T follicular helper cell (primary cell): ENCODE measurements at places on chromosomes 16 and 17.
A peak's percentile ranks its signal among the peaks of the same experiment; 100 is the strongest.

DNA sequence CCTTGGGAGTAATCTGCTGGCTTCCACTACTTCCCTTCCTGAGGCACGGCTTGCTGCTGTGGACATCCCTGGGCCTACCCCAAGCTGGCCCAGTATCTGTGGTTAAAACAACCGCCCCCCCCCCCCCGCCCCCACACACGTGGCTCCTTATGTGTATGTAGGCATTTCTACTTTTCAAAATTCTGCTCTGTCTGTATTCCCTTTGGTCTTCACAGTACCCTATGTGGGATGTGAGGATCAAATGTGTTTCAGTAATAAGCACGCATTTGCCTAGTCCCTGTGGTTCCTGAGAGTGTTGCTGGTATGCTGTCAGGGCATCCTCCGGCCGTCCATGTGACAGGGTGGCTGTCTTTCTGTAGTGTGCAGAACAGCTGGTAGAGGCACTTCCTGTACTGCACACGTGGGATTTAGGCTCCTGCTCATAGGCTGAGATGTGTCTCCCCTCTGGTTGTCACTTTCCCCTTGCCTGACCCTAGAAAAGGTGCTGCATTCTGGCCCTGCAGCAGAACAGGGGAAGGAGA is 2.2 kb downstream of the NT5M start:
- no peak for DNase-seq

- no peak for DNase-seq
These were observed 16.0 kb downstream of the BAIAP2 start for GRCh38 chr17:81050645-81051625.

GRCh38 chr16:17354141-17354601 is 116.6 kb downstream of the XYLT1 start:
- DNase-seq, result no peak

DNA sequence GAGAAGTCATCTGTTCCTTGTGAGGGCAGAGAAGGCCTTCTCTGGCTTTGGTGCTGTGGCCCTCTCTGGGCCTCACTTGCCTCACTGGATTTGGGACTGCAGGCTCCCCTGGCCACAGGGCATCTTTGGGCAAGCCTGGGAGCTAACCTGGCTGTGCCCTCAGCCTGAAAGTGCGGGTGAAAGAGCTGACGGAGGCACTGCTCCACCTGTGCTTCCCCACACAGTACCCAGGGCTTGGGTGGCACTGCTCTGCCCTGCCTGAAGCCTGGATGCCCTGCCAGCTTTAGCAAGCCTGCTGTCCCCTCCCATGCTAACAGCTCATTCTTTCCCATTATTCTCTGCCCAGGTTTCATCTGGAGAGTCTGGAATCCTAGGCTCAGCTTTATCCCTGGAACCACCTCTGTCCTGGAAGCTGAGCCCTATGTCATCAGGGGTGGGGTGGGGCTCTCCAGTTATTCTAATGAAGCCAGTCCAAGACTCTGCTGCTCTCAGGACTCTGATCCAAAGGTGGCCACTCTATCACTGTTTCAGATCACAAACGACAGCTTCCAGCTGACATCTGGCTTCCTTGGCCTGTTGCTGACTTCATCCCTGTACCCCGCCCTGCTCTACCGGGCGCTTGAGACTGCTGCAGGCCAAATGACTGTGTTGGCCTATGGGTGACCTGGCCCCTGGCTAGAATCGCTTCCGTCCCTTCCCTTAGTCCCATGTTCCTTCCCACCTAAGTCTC is 29.3 kb downstream of the HIC1 start:
- DNase-seq, result no peak

DNA sequence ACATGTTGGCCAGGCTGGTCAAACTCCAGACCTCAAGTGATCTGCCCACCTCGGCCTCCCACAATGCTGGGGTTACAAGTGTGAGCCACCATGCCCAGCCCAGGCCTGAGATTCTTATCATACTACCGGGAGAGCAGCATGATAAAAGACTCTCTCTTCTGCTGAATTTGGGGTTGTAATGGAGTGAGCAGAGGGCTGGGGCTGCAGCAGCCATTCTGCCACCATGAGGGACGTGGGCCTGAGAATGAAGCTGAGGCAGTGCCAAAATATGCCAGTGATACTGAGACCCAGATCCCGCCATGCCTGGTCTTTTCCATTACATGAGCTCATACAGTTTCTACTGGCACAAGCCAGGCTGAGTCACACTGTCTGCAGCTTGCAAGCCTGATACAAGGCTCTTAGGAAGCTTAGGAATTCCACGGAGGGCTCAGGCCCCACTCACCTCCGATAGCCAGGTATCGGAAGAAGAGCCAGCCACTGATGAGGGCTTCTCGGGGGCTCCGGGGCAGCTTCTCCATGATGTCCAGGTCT is 19.6 kb upstream of the P2RX1 start:
- DNase-seq, result no peak

- no peak for DNase-seq
These were observed 24.0 kb downstream of the AKTIP start for GRCh38 chr16:53478965-53479364.

GRCh38 chr16:87834668-87835473 is 34.4 kb downstream of the SLC7A5 start:
- no peak for DNase-seq

GRCh38 chr17:5485270-5486205 is at the start of gene DERL2:
TSS of gene DERL2 (minus strand) at chr17:5486178. CDS start at chr17:5486161, 17 bp downstream.
- DNase-seq, result no peak

DNA sequence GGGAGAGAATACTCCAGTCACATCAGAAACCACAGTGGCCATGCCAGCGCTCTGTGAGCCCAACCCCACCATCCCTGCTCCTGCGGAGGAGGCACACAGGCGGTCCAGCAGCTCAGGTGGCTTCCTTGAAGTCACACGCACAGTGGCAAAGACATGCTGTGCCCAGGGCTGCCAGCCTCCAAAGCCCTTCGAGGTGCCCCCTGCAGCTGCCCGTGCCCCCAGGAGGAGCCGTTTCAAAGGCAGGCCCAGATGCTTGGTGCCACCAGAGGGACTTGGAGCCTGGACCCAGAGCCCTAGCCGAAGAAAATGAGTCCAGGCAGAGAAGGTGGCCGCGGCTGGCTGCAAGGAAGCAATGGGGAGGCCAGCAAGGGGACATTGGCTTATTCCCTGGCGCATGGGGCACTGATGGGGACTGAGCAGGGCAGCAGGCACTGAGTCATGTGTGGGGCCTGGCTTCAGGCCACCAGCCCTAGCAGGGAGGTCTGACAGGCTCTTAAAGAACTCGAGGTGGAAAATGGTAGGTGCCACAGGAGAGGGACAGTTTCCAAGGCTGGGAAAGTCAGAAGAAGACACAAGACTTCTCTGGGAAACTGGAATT is 17.2 kb upstream of the CACNG1 start:
- no peak for DNase-seq

GRCh38 chr16:88659160-88659559 is 3.7 kb downstream of the MVD start:
- DNase-seq, result no peak

- no peak for DNase-seq
These were observed 9.9 kb upstream of the KRT19 start for GRCh38 chr17:41537990-41538389.

DNA sequence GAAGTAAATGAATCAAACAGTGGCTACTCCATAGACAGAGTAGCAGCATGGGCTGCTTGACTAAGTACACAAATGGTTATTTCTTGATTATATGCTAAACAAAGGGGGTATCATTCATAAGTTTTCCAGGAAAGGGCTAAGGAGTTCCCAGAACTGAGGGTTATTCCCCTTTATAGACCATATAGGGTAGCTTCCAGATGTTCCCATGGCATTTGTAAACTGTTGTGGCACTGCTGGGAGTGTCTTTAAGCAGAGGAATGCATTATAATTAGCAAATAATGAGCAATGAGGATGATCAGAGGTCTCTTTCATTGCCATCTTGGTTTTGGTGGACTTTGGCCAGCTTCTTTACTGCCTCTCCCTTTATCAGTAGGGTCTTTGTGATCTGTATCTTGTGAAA is 105.1 kb downstream of the CDH11 start:
- no peak for DNase-seq

- DNase-seq, result no peak
These were observed 16.9 kb upstream of the GAS7 start for GRCh38 chr17:10215286-10215685.

GRCh38 chr17:8711291-8711690 is 33.3 kb downstream of the CCDC42 start:
- DNase-seq, result no peak

- DNase-seq, result no peak
These were observed 53.6 kb downstream of the WNT3 start for GRCh38 chr17:46764709-46765401.

- peak; percentile 76 for DNase-seq
These were observed 19.7 kb downstream of the TMEM235 start for GRCh38 chr17:78250891-78251772.

GRCh38 chr16:54968784-54969183 is 38.1 kb downstream of the IRX5 start:
- no peak for DNase-seq

DNA sequence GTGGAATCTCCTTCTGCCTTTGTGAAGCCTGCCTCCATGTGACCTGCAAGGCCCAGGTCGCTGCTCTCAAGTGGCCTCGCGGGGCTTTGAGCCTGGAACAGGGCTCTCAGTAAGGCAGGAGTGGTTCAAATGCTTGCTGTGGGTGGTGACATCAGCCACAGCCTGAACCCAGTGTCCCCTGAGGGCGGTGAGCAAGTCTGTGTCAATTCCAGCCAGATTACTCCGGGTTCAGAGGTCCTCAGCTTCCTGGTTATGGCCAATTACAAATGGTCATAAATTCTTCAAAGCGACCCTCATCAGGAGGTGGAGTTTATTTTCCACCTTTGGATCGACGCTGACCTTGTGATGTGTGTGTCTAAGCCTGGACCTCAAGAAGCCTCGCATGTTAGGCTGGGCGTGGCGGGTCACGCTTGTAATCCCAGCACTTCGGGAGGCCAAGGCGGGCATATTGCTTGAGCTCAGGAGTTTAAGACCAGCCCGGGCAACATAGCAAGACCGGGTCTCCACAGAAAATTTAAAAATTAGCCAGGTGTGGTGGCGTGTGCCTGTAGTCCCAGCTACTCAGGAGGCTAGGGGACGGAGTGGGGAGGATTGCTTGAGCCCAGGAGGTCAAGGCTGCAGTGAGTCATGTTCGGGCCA is 17.3 kb downstream of the LGALS3BP start:
- DNase-seq, result no peak

- DNase-seq, result no peak
These were observed 984 bp downstream of the CENPV start for GRCh38 chr17:16352303-16352666.

GRCh38 chr16:88750854-88751253 is 34.2 kb downstream of the PIEZO1 start:
- DNase-seq, result no peak

DNA sequence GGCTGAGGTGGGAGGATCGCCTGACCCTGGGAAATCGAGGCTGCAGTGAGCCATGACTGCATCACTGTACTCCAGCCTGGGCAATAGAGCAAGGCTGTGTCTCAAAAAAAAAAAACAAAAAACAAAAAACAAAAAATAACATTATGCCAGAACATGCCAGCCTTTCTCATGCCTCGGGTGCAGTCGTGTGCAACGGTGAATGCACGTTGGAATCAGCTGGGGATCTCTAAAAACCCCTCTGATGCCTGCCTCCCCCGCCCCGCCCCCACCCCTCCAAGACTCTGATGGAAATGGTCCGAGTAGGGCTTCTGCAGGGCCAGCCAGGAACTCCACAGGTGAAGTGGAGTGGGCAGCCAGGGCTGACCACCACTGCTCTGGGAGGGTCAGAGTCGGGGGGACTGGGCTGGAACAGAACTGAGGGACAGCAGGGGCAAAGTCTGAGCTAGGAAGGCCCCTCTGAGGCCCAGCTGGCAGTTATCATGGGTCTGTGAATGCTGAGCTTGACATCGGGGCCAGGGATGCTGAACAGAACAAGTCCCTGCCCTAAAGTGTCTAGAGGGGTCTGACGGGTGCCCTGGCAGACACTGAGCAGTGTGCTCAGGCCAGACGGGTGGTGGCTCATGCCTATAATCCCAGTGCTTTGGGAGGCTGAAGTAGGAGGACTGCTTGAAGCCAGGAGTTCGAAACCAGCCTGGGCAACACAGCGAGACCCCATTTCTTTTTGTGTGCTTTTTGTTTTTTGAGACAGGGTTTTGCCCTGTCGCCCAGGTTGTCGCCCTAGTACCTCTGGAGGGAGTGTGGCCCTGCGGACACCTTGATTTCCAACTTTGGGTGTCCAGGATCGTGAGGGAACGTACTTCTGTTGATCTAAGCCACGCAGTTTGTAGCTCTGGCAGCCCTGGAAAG is 193.4 kb upstream of the GSE1 start:
- no peak for DNase-seq

DNA sequence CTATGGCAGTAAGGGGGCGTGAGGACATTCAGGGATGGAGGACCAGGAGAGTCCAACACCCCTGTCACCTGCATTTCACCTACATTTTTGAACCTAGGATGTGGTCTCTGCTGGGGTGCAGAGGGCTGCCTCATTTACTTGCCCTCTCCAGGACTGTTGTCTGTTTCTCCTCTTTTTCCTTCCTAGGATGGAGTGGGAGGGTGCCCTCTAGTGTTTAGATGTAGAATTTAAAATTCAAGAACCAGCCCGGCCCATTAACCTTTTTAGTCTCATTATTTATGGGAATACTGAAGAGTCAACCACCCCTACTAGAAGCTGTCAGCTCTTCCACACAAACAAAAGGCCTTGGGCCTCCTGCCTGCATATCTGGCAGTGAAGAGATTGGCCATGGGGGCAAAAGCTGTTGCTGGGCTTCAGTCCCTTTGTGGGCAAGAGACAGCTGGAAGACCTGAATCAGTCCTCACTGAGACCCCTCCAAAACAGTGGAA is 2.5 kb upstream of the STARD3 start:
- DNase-seq, result no peak

DNA sequence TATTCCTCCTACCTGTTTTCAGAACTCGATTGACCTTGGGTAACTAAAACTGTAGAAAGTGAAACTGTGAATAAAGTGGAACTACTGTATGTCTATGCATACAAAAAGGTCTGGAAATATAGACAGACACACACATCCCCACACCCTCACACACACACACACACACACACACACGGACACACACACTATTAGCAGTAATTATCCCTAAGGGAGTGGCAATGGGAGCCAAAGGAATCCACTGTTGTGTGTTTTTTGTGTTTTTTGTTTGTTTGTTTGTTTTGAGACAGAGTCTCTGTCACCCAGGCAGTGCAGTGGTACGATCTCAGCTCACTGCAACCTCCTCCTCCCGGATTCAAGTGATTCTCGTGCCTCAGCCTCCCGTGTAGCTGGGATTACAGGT is 26.6 kb upstream of the SRCIN1 start:
- no peak for DNase-seq

GRCh38 chr17:58637011-58637570 is 54.8 kb downstream of the TEX14 start:
- DNase-seq, result no peak
